ENCODE measurements at places on chromosomes 5 and 9.

DNA sequence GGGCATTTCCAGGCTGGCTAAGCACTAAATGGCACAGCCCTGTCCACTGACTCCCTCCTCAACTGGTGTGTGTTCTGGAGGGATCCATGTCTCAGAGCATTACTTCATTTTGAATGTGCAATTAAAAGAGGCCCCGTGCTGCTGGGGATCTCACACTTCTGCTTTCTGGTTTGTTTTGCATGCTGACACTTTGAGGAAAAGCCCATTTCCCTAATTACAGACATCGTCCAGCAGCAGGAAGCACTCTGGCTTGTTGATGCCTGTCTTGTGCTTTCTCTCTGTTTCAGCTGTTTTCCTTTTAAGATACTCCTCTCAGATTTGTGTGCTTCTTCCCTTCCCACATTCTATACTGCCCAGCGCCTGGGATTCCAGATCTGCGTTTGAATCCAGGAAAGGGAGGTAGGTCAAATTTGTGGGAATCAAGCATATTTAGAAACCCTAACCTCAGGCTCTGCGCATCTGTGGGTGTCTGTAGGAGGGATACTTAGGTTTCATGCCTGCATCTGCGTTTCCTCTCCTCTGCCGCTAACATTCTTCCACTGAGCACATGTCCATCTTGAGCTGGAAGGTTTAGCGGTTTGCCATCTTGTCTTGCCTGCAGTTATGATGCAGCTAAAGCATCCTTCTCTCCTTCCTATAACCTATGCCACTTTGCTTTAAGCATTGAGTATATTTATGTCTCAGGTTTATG lies 25.7 kb downstream of the SYK start:
- no peak for DNase-seq

DNA sequence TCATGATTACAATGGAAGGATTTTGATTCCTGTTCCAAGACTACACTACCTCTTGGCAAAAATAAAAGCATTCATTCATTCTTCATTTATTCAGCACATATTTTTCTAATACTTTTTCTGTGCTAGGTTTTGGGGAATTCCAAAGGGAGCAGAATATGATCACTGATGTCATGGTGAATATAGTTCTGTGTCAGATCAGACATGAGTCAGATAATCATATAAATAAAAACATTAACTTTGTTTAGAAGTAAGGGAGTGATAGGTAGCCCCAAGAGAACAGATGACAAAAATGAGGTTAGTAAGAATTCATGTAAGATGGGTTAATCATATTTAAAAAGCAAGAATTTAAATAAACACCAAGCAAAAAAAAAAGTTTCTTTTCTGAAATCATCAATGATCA lies 94.1 kb upstream of the RANBP6 start:
- DNase-seq: no peak

DNA sequence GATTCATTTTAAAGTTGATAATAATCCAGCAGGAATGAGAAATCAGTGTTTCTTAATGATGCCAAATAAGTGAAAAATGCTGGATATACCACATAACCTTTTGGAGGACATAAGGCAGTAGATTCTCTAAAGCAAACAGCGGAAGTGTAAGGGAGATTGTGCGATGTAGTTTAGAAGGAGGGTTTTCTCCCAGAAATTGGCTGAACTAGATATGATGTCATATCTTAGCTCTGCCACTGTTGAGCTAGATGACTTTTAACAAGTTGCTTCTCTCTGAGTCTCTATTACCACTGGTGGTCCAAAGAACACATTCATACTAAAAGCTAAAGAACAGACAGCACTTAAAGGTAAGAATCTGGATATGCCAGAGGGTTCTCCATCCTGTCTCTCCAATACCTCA lies 107.0 kb downstream of the NR6A1 start:
- DNase-seq: no peak

GRCh38 chr9:109182940-109183798 lies 16.1 kb upstream of the FRRS1L start:
- no peak for DNase-seq

- DNase-seq: no peak
Observed at GRCh38 chr5:40258222-40258621, 421.5 kb upstream of the PTGER4 start.

GRCh38 chr5:167853421-167853820 lies 438.0 kb upstream of the WWC1 start:
- no peak for DNase-seq

DNA sequence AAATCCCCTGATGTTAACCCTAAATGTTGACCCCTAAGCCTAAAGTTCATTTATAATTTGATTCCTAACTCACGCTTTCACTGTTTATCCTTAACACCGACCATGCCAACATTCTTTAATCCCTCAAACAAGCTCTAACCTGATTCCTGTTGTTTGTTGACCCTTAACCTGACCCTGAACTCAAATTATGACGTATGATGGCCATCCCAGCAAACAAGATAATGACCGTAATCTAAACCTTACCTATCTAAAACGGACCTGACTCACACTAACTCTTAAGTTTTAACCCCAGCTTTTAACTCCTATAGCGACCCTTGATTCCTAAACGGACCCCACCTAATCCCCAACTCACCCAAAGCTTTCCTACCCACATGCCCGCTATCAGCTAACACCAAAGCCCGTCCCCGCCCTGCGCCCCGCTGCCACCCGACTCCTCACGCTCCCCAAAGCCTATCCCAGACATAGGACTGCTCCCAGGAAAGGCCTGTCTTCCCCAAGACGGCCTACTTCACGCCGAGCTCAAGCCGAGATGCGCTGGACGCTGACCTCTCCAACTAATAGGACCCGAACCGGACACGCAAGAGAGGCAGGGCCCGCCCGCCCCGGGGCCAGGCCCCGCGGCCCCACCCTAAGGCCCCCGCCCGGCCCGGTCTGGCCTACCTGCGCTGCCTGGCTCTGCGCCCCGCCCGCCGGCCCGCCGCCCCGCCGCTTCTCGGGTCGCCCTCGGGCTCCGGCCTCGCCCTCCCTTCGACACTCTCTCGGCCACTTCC lies 395 bp downstream of the TLN1 start:
- DNase-seq: no peak

- DNase-seq: no peak
Observed at GRCh38 chr9:132745756-132746709, 75.8 kb downstream of the GTF3C4 start.

- no peak for DNase-seq
Observed at GRCh38 chr5:62421414-62421813, 8.9 kb downstream of the IPO11 start.

DNA sequence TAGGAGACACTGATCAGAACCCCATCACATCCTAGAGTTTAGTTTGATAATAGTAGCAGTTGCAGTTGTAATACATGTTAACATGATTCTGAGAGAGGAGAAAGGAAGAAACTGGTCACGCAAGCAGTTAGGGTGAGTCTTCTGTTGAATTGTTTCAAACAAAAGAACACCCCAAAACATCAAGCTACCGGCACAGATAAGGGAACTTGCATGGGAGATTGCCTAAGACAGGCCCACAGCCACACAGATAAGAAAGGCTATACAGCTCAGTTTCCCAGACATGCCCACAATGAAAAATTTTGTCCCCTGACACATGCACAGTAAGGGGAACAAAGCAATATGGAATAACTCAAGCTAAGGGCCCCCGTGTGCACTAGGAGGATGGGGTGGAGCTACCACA lies 15.9 kb downstream of the HSPB3 start:
- no peak for DNase-seq

- no peak for DNase-seq
Observed at GRCh38 chr5:172597755-172598155, 43.3 kb upstream of the NEURL1B start.

DNA sequence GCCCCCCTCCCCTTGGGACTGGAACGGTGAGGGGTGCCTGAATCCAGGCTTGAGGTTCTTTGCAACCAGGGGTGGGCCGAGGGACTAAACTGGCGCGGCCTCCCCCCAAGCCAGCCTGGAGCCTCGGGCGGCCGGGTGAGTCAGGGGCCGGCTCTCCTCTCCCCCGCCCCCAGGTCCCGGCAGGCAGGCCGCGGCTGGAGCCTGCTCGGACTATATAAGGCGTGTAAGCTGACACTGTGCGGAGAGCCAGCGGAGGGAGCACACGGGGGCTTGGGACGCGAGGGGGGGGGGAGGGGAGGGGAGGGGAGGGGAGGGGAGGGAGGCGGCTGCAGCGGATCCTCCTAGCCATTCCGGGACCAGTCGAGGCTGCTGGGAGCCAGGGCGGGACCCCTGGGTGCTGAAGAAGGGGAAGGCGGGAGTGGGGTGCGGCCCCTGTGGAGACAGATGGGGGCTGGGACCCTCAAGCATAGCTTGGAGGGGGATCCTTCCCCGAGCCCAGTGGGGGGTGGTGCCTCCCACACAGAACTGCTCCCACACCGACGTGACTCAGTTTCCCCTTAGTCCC lies 595 bp downstream of the PDLIM7 start:
- DNase-seq: no peak

GRCh38 chr5:72456391-72457074 lies 50.7 kb downstream of the ZNF366 start:
- no peak for DNase-seq

DNA sequence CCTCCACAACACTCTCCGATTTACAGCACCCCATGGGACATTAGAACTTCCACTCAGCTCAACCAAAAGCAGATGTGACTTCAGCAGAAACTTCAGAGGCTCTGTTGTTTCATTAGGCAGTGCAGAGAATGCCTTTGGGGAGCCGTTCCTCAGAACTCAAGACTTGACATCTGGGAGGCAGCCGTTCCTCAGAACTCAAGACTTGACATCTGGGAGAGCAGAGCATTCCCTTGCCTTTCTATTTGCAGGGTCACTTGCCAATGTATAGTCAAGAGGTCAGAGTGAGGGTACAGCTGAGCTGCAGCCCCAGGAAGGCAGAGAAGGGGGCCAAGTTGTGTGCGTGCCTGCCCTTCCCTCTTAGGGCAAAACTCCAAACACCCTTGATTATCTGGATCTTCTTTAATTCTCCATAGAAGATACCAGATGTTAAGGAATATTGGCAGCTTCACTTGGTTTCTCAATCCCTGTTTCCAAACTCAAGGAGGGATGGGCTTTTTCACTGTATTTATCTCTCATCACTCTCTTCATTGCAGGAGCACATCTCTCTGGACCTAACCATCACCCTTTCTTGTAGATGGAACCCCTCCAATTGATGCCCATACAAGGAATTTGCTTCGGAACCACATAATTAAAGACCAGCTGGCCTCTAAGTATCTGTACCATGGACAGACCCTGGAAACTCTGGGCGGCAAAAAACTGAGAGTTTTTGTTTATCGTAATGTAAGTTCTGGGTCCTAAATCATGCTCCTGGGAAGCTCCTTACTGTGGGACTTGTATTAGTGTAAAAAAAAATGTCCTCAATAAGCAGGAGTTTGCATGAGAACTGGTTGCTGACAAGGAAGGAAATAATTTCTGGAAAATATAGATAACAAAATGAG lies 25.6 kb downstream of the TGFBI start:
- no peak for DNase-seq

GRCh38 chr5:142222866-142223558 lies 101.8 kb downstream of the SPRY4 start:
- DNase-seq: no peak

GRCh38 chr9:137113385-137114159 lies 961 bp downstream of the DPP7 start:
- no peak for DNase-seq

DNA sequence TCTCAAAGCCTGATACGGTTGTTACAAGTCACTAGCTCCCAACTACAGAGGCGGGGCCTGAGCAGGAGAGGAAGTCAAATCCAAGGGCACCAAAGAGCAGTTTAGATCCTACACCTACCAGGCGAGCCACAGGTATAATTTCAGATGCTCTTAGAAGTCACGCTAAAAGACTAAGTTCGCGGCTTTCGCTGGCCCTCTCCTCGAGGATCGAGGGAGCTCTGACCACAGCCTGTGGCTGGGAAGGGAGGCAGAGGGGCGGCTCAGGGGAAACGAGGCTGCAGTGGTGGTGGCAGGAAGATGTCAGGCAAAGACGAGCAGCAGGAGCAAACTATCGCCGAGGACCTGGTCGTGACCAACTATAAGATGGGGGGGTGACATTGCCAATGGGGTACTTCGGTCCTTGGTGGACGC lies 48.6 kb downstream of the SEMA4D start:
- no peak for DNase-seq

DNA sequence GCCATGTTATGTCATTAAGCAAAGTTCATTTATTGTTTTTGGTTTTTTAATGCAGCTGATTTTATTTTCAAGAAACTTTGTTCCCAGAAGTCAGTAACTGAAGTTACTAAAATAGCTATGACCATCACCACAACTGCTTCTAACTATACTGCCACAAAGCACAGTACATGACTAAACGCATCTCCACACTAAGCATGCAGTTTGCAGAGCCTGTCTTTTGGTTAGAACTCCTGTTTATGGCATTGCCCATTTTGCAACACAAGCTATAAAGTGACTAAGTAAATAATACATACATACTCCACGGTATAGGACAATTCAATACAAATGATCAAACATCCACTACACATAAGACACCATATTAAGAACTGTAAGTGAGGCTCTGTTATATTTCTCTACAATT lies 109.7 kb downstream of the MLLT3 start:
- DNase-seq: no peak

DNA sequence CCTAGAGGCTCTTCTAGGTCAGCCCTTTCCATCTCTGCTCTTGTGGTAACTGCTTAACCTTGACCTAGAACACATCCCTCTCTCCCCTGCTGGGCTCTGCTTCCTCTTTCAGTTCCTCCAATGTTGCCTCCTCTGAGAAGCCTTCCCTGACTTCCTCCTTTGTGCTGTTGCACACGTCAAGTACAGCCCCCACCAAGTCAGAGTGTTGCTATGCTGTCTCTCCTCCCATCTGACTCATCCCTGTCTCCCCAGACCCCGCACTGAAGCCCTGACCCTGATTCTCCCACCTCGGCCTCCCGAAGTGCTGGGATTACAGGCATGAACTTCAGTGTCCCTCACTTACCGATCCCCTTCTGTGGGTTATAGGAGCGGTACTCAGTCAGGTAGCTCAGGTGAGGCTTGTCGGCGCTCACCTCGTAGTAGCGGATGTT lies 10.4 kb upstream of the TRIM14 start:
- DNase-seq: no peak

- DNase-seq: no peak
Observed at GRCh38 chr5:170896779-170897178, 35.0 kb downstream of the RANBP17 start.

- no peak for DNase-seq
Observed at GRCh38 chr5:10994091-10994986, 233.3 kb upstream of the DAP start.

- DNase-seq: no peak
Observed at GRCh38 chr5:124980163-124980941, 233.9 kb upstream of the ZNF608 start.

DNA sequence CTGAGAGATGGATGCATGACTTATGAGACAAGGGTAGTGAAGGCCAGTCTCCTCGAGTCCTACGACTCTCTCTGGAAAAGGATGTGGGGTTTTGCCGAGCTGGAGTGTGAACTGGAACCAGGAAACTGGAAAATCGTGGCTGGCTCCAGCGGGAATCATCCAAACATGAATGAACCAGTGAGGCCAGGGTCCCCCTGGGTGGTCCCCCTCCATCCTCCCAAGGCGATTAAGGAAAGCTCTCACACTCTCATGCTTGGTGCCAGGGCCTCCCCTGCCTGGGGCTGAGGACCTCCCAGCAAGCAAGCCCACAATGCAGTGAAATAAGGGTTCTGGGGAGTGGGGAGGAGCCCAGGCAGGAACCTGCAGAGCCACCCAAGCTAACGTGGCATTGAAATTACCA lies 9.6 kb upstream of the AMBP start:
- DNase-seq: no peak

GRCh38 chr5:175706499-175706898 lies 48.6 kb downstream of the HRH2 start:
- no peak for DNase-seq

GRCh38 chr5:18329328-18329727 lies 695.1 kb downstream of the TAF11L14 start:
- peak; percentile 37 for DNase-seq

Measured in left renal cortex interstitium (tissue), 4 donors.